ENCODE measurements at places on chromosomes 1 and 21.

DNA sequence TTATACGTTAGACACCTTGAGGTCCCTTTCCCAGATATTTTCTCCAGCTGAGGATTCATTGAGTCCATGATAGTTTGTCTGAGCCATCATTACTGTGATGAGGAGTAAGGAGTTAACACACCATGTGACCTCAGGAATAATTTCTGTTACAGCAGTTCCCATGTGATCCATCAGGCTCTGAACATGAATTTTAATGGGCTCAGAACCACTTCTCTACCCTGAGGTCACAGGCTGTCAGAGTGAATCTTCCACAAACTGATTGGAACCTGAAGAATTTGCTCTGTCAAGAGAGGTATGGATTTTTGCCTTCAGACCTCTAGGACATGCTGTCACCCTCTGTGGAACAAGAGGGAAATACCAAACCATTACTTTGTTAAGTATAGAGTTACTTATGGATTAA, 81.0 kb downstream of the NTMT2 start:
- DNase-seq = no peak

- no peak for DNase-seq
Measured at GRCh38 chr1:150476754-150477153, 10.5 kb upstream of the TARS2 start.

DNA sequence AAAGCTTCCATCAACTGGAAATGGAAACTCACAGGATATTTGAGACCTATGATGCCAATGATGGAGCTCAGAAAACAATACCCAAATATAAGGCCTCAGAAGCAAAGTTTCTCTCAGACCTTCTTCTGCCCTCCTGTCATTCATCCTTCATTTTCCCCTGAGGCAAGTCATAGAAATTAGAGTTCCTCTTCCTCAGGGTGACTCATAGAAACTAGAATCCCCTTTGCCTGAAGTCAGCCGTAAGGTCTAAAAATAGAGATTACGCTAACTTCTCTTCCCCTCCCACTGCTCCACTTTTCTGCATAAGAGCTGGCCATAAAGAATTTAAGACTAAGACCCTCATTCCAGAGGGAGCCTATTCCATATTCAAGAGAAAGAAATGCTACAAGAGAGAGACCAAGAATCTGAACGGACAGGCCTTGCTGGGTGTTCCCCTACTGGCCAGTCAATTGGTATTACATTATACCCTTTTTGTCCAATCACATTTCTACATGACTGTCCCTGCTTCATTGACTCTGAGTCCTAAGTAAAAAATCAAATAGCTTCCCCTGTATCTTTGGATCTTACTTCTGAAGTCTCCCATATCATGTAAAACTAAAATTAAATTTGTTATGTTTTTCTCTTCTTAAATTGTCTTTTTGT, 994.9 kb downstream of the ADGRL2 start:
- DNase-seq = no peak

DNA sequence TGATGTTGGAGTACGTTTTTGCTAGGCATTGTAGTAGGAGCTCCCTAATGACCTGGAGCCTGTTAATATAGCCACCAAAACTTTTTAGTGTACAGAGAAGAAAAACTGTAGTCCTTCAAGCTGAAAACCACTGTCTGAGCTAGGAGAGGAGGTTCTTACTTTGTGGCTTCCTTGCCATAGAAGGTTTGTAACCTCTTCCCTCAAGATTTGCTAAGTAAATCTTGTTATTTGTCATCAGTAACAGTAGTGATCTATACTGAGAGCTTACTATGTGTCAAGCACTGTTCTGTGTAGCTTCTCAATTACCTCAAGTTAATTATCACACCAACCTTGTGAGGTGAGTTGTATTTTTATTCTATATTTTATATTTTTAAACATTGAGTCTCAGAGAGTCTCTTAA, 21.2 kb upstream of the LRRC8C start:
- peak; percentile 71 for DNase-seq

GRCh38 chr21:15754640-15755039, 24.9 kb downstream of the USP25 start:
- DNase-seq = no peak

DNA sequence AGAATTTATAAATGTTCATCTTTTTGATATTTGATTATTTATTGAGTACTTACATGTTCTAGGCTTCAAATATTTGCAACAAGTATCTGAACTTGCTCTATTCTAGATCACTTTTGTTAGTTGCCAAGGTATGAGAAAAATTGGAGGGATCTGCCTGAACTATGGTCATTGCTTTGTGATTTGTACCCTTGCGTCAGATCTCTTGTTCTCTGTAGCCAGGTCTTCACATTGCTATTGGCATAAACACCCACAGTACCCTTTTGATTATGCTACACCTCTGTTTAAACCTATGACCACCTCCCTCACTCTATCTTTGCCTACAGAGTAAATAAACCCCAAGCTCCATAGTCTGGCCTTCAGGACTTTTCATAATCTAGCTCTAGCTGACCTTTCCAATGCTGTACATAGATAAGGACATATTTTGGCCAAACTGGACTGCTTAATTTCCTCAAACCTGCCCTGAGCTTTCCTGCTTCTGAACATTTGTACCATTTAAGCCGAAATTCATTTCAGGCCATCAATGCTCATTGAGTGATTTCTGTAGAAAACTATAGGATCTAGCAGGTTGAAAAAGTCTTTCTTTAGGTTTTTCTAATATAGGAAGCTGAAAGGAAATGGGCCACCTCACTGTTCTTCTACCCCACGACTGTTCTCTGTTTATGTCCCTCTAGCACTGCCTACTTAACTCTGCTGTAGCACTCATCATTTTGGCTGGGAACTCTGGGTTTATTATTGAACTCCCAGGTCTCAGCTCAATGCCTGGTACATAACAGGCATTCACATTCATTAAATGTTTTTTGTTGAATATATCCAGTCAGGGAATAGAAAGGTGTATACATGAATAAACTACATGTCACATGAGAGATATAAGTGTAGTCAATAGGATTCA, 84.9 kb downstream of the PPP1R12B start:
- no peak for DNase-seq

- no peak for DNase-seq
Measured at GRCh38 chr1:229205854-229206253, 65.1 kb upstream of the RAB4A start.

- peak; percentile 74 for DNase-seq
Measured at GRCh38 chr1:51518033-51518585, 957 bp downstream of the EPS15 start.

GRCh38 chr1:220819467-220820026, 32.8 kb downstream of the MTARC1 start:
- DNase-seq = no peak

DNA sequence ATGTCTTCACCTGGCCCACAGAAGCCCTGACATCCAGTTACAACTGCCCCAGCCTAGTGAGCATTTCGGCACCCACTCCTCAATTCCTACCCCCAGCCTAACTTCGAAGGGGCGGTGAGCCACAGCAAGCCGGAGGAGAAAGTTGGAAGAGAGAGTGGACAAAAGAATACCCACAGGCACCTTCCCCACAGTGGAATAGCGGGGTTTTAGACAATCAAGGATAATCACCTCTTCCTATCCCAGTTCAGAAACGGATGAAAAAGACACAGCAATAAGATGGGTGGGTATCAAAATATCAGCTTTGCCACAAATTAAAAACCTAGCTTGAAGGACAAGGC, 1.3 kb upstream of the LSS start:
- DNase-seq = no peak

- DNase-seq = no peak
Measured at GRCh38 chr1:184072376-184072775, 20.8 kb downstream of the TSEN15 start.

- no peak for DNase-seq
Measured at GRCh38 chr1:158390331-158390730, 8.9 kb downstream of the OR10T2 start.

DNA sequence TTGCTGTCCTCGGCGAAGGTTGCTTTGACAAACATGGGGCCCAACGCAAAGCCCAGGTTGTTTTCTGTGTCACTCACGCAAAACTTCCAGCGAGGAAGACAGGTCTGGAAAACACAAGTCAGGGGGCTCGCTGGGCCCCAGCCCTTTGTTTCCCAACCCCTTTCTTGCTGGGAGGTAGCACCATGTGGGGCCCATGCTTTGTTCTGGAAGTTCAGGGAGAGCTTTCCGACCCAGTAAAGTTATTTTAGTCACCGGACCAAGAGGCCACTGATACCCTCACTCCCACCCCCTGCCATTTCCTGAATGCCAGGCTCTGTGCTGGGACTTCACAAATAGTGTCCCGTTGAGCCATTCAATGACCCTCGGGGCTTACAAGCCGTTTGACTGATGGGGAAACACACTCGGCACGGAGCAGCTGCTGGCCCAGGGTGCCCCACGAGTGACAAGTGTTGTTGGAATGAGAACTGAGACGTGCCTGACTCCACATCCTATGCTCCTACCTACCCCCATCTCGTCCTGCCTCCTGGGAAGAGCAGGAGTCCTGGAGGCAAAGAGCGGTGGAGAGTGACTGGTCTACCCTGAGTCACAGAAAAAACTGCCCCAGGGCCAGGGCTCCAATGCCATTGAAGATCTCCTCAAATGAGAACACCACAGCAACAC, 52.0 kb downstream of the ECE1 start:
- DNase-seq = no peak

DNA sequence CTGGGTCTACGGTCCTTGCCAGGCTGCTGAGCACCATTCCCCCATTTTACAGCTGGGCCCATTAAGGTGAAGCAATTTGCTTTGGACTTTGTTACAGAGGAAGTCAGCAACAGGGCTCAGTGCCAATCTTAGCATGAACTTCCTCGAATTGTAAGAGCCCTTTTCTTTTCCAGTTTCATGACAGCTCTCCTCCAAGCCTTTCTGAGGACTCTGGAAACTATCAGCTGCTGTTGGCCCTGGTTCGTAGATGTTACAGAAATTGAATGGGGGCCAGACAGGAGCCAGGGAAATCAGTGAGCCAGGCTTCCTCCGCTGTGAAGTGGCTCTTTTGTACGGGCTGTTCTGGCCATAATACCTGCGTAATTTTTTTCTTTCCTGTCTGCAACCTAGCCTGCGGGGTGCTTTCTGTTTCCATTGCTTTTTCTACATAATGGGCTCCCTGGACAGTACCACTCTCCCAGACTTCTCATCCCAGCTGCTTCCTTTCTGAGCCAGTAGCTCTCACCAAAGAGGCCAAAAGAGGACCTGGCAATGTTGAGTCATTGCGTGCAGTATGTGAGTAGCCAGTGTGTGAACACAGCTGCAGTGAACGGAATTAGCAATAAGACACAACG, 386.3 kb downstream of the DISC1 start:
- DNase-seq = no peak

GRCh38 chr1:90781534-90781933, 64.4 kb upstream of the BARHL2 start:
- no peak for DNase-seq

DNA sequence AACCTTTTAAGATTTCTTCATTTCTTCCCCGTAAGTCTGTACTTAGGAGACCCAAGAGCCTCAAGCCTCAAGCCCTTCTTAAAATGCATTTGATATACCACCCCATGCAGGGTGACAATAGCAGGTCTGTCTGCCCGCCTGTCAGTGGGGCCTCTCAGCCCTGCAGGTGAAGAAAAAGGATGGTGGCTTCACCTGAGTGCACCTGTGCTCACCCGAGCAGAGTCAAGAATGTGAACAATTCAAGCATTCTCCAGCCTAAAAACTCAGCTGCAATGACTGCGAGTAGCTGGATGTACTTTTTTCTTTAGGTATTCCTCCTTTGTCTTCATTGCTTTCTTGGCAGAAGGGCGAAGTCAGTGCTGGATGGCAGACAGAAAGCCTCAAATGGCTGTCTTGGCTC, 203.3 kb downstream of the LMX1A start:
- DNase-seq = no peak

- DNase-seq = no peak
Measured at GRCh38 chr1:87426463-87427249, 98.0 kb downstream of the LMO4 start.

GRCh38 chr1:1163538-1164070, 10.1 kb upstream of the TTLL10 start:
- no peak for DNase-seq

GRCh38 chr1:184031409-184032107, 6.0 kb downstream of the COLGALT2 start:
- no peak for DNase-seq

DNA sequence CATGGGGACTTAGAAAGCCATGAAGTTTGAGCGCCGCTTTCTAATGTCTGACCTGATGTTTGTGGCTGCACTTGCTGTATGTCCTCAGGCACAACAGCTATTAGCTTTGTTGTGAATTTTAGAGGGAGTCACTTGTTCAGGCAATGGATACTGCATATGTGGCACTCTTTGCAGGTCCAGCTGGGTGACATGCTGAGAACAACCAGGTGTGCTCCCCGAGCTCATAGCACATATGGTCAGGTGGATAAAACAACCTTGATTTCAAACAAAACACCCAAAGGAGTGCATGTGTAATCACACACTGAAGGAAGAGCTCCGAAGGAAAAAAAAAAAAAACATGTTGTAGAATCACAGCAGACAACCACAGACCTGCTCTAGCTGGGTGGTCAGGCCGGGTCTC, 178.6 kb downstream of the BACH1 start:
- DNase-seq = no peak

- no peak for DNase-seq
Measured at GRCh38 chr1:83978056-83978455, 20.9 kb downstream of the TTLL7 start.

DNA sequence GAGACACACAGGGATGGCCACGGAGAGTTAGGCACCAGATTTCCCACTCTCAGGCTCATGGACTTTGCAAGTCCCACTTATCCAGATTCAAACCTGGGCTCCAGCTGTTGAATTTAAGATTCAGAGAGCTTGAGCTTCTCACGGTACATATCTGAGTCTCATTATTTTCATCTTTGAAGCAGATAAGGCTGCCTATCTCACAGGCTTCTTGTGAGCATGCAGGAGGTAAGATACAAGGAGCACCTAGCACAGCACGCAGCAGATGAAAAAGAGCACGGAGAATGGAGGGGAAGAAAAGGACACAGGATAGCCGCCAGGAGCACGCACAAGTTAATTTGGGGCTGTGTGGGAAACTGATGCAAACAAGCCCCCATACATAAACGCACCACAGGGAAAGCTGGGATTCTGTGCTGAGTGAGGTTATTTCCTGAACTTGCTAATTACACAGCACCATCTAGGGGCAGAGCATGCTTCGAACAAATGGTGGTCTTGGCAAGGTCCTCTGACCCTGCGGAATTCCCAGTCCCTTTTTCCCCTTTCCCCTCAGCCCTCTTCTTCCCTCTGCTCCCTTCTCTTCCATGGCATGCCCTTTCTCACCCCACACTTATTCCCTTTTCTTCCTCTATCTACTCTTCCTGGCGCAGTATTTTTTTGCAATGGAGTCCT, 134.7 kb upstream of the VANGL1 start:
- no peak for DNase-seq
